ENCODE measurements at places on chromosomes 5 and 9.

DNA sequence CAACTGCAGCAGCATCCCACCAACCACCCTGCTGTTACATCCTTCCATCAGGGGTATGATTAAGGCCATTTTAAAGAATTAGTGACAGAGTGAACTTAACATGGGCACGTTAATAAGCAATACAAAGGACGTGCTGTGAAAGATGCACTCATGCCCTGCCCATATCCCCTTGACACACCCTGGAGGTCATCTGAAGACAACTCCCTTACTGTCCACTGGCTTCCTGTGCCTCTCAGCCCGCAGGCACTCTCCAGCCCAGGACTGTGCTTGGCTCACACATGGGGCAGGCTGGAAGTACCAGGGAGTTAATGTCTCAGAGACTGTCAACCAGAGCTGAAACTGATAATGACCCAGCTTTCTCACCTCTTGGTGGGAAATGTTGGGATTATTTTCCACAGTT is 81.8 kb downstream of the TRIM36 start:
- no peak for DNase-seq

DNA sequence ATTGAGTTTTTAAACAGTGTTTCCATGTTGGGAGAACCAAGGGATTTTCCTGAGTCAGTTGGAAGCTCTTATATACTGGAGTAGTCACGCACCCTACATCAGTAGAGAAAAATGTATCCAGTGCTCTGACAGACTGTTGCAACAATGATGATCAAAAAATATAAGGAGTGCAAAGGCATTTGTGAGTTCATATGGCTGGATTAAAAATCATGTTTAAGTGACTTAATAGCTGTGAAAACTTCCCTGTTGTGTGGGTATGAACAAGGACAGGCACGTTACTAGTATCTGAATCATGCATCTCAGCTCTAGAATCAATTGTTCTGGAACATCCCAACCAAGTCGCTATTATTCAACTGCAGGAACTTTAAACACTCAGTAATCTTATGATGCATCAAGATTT is 229.7 kb downstream of the ROR2 start:
- DNase-seq: no peak

GRCh38 chr9:127949827-127950512 is 12.3 kb upstream of the DPM2 start:
- DNase-seq: no peak

- no peak for DNase-seq
These were observed 33.8 kb downstream of the GPBP1 start for GRCh38 chr5:57207681-57208080.

- DNase-seq: no peak
These were observed 105.7 kb upstream of the SARDH start for GRCh38 chr9:133843751-133844397.

GRCh38 chr5:17436761-17437221 is 61.2 kb upstream of the TAF11L2 start:
- no peak for DNase-seq

GRCh38 chr5:144093400-144093799 is 77.1 kb downstream of the YIPF5 start:
- no peak for DNase-seq

DNA sequence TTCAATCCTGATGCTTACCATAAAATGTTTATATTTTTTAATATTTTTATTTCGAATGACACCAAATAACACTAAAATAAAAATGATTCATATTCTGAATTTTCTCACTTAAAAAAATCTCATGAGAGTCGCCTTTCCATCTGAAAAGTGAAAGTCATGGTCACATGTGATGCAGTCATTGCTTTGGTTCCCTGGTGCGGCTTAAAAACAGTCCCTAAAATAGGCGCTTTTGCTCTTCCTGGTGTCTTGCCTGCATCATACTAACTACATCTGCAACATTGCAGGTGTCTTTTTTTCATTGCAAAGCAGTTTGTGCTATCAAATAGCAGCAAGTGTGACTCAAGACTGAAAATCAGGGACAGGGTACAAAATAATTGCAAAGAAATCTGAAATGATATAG is 185.2 kb upstream of the NREP start:
- DNase-seq: no peak

- no peak for DNase-seq
These were observed 164.8 kb downstream of the DEPDC1B start for GRCh38 chr5:60535198-60535597.

GRCh38 chr5:1006656-1007071 is 1.9 kb upstream of the NKD2 start:
- DNase-seq: no peak

GRCh38 chr9:126860077-126860756 is at the start of gene ZBTB34:
Gene ZBTB34 (plus strand): TSS chr9:126860639. CDS start chr9:126879400, 18,761 bp downstream.
- DNase-seq: no peak

GRCh38 chr5:124859027-124859426 is 112.6 kb upstream of the ZNF608 start:
- DNase-seq: no peak

- DNase-seq: no peak
These were observed 216.1 kb downstream of the FSTL4 start for GRCh38 chr5:133396187-133396741.

DNA sequence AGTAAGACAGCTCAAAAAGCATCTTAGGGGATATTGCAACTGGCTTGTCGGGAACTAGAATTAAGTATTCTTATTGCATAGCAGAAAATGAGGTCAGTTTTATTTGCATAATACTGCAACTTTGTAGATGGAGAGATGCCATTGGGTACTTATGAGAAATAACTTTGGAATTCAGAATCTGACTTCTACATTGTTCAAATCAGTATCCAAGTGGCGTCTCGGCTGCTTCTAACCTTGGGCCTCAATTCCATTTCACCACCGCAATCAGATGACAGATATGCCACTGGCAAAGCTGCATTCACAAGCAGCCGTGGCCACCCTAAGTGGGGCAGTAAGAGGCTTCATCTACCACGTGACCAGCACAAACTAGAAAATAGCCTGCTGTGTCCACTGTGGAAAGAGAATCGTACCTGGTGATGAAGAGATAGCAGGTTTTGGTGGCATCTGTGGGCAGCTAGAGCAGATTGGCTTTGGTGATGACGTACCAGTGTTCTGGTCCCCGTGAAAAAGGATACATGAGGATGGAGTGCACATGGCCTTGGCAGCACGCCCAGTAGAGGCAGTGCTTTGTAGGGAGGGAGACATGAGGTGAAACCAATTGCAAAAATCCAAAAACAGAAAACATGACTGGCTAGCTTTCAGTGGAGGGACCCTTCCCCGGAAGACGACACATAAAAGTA is 116.6 kb downstream of the KLHL3 start:
- no peak for DNase-seq

- no peak for DNase-seq
These were observed at the start of the genes EIF4E1B and SNCB for GRCh38 chr5:176629853-176630680. Gene EIF4E1B (plus strand): TSS chr5:176630675. CDS start chr5:176642788, 12,113 bp downstream. Gene SNCB (minus strand): TSS chr5:176630534. CDS start chr5:176629654, 880 bp downstream.

DNA sequence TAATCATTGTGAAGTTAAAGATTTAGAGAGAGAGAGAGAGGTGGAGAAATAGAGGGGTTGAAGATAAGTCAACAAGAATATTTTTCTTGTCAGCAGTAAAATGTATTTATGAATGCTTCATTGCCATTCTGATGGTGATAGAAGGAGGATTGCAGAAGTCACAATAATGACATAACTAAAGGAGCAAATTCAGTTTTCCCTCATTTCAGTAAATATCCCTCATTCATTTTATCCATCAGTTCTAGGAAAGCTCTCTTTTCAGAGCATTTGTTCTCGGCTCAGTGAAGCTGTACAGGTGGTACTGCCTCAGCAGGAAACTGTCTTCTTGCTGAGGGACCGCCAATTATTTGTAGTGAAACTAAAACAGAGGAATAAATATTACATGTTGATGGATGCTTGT is 681.4 kb downstream of the CETN3 start:
- DNase-seq: no peak

GRCh38 chr5:145915970-145916638 is 20.3 kb upstream of the SH3RF2 start:
- DNase-seq: no peak

- no peak for DNase-seq
These were observed 53.4 kb upstream of the PTCH1 start for GRCh38 chr9:95570150-95570549.

GRCh38 chr5:79961716-79962574 is 29.1 kb downstream of the MTX3 start:
- no peak for DNase-seq

GRCh38 chr5:135650081-135650480 is 71.3 kb upstream of the CXCL14 start:
- no peak for DNase-seq

DNA sequence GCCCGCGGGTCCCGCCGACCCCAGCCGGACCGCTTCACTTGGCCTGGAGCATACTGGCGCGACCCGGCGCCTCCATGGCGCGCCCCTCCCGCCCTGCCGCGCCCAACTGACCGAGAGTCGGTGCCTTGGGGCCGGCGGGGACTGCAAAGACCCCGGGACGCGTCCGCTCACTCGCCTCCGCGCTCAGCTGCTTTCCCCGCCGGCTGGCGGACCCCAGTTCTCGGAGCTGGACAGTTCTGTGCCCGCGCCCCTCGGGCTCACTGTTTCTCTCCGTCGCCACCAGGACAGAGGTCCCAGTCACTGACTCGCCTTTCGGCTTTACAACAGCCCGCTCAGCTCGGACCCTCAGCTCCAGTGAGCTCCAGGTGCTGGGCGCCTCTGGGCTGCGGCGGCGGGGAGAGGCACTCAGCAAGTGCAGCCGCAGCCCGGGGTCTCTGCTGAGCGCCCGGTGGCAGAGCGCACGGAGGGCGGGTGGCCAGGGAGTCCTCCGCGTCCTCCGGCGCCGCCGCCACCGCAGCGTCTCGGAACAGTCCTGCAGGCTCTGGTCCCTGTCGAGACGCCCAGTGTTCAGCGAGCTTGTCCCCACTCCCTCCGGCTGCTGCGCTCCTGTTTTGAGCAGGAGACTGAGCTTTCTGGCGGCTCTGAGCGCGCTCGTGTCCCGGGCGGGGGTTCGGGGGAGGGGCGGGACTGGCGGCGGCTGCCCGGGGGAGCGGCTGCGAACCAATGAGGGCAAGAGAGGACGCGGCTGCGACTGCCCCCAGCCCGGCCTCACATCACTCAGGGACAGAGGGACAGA is at the start of gene SMIM32:
Gene SMIM32 (minus strand): TSS at position 637 of the 796 bp plus-strand sequence. CDS start 638 bp downstream, outside the sequence.
- no peak for DNase-seq

DNA sequence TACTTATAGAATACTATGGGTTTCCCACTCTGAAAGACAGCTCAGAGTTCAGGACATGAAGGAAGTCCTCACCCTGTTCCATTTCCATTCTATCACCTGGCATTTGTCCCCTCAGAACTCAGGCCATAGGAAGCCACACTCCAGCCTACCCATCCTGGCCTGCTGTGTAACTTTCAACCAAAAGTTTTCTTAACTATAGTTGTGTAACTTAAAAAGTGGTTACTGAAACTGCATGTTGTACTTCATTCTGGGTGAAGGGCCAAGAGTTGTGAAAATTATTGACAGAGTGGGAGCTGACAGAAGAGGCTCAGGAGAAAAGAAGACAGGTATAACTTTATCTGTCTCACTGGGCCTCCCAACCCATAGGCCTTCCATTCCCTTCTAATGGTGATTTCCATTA is 212.5 kb downstream of the RAB3C start:
- no peak for DNase-seq

DNA sequence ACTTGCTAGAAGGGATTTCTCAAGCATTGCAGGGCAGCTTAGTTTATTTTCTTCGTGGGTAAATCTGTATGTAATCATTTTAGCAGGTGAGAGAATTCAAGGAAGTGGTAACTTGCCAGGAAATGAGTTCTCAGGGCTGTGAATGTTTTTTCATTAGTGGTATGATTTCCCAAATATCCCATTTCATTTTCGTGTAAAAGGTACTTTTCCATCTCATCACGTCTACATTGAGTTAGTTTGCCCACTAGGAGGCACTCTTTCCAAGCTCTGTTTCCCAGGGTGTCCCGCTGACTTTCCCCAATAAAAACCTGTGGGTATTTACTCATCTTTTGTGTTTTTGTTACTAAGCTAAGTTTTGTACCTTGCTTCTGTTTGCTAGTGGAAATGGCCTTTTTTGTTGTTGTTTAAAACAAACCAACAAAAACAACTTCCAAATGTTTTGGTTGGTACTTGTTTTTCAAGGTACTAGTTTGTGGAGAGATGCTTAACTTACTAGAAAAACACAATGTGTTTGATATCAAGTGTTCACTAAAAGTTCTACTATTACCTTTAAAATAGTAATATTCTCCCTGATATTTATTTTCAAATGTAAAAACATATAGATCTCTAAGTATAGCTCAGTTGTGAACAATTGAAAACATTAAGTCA is 373.6 kb downstream of the ADGRV1 start:
- no peak for DNase-seq

DNA sequence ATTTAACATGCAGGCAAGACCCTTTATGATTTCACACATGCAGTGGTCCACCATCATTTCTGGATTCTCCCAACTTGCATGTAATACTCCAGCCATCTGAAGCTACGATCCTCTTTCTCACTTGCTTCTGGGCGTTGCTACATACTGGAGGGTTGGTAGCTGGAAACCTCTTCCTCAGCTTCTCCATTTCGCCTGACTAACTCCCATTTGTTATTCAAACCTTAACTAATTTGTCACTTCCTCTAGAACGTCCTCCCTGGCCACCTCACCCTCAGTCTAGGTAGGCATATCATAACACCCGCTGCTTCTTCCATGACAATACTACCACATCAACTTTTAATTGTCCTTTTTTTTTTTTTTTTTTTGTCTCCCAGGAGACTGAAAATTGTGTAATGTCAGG is 72.6 kb upstream of the EQTN start:
- no peak for DNase-seq

GRCh38 chr5:74252044-74252443 is 388.5 kb downstream of the ENC1 start:
- DNase-seq: no peak

- no peak for DNase-seq
These were observed 324.8 kb downstream of the GABRG2 start for GRCh38 chr5:162392336-162392735.

DNA sequence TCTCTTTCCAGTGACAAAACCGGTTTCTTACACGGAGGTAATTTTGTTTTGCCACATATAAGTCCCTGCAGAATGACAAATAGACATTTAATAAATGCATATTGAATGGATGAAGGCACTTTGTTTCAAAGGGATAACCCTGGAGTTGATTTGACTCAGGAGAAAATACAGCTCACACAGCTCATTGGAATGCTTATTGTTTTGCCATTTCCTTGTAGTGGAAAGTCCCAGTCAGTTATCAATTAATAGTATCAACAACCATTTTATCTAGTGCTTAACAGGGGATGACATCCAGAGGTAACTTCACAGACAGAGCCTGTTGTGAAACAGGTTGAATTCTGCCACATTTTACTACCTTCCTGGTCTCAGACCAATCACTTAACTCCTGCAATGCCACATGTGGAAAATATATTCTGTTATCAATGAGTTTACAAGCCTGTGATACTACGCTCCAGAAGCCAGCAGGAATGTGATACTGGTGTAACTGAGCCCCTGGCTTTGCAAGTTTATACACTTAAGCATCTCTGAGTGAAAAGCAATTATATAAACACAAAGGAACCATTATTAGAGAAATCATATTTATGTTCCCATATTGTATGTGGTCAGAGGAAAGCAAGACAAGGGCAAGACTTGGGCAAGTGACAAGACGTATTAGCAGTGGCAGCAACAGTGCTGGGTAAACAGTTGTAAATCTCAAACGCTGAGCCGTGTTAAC is 123.1 kb upstream of the ANKRD55 start:
- no peak for DNase-seq

- no peak for DNase-seq
These were observed 64.2 kb upstream of the SPTLC1 start for GRCh38 chr9:92179286-92180001.

- no peak for DNase-seq
These were observed 21.1 kb downstream of the VCP start for GRCh38 chr9:35051069-35051967.

- DNase-seq: no peak
These were observed 420.9 kb downstream of the SPOCK1 start for GRCh38 chr5:137078171-137078665.

- no peak for DNase-seq
These were observed 195.2 kb downstream of the PTTG1 start for GRCh38 chr5:160616712-160617497.

GRCh38 chr9:83544002-83544698 is 5.9 kb upstream of the FRMD3 start:
- no peak for DNase-seq

Measured in cortex of kidney (tissue), 1 donor.